ENCODE measurements at places on chromosomes 11 and 22.

DNA sequence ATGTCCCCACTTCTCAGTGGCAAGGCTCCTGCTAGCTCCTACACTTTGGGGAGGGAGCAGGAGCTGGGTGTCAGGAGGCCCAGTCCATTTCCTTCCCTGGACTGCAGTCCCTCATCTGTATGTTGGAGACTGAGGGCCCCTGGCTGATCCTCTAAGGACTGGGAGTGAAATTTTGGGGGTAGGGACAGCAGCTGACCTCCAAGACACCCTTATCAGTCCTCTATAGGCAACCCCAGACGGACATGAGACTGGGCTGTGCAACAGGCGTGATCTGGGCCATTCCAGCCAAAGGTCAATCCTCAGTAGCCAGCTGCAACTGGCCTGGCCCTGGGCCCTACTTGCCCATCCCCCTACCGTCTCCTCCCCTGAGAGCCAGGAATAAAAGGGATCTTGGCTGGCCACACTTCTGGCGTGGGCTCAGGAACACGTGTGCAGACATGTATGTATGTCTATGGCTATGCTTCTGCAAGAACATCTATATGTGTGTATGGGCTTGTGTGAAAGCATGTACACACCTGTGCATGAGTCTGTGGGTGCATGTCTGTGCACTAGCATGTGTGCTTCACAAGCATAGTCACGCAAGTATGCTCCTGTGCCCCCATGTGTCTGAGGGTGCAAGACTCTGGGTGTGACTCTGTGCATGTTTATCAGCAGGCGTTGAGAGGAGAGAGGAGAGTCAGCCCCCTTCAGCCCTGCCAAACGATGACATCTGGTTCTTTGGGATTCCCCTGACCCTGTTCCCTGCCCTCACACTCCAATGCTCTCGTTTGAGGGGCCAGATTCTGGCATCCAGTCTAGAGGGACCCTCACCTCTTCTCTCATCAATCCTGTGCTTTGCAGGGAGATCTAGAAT, 24.6 kb upstream of the DGAT2 start:
- no peak for DNase-seq

GRCh38 chr11:95706974-95707387, 82.6 kb downstream of the FAM76B start:
- no peak for DNase-seq

GRCh38 chr22:20131597-20131858, at the start of gene ZDHHC8:
TSS of gene ZDHHC8 (plus strand) at chr22:20131804. CDS start at chr22:20131948, 144 bp downstream.
- DNase-seq = peak; percentile 66

GRCh38 chr11:117473481-117474091, 145.9 kb downstream of the CEP164 start:
- no peak for DNase-seq

GRCh38 chr11:3855808-3856491, 486 bp downstream of the STIM1 start:
- peak; percentile 63 for DNase-seq

GRCh38 chr11:118958577-118958976, 2.5 kb downstream of the UPK2 start:
- no peak for DNase-seq

DNA sequence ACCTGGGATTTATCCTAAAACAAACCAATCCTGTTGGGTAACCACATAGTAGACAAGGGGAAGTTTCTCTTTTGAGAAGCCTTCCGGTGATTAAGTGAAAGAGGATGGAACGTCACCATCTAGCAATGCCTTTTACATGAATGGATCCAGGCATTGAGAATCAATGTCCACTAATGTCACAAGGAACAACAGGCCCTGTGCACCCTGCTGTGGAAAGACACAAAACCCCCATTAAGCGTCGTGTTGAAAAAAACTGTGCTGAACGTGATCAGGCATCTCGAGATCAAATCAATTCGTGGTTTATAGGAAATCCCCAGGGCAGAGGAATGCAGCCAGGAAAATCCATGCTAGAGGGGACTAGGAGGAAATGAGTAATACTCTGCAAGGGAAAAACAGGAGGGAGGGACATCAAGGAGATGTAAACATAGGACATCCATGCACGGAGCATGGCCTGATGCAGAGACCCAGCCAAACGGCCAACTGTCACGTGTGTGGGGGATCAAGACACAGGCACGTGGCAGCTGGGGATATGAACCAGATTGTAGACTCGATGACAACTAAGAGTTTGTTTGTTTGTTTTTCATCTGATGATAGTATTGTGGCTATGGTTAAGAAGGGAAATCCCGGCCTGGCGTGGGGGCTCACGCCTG, 38.6 kb upstream of the CARS1 start:
- DNase-seq = no peak

GRCh38 chr22:37561212-37562048, 1.1 kb downstream of the CDC42EP1 start:
- DNase-seq = peak; percentile 89

GRCh38 chr11:48083421-48083820, 103.1 kb downstream of the PTPRJ start:
- no peak for DNase-seq

DNA sequence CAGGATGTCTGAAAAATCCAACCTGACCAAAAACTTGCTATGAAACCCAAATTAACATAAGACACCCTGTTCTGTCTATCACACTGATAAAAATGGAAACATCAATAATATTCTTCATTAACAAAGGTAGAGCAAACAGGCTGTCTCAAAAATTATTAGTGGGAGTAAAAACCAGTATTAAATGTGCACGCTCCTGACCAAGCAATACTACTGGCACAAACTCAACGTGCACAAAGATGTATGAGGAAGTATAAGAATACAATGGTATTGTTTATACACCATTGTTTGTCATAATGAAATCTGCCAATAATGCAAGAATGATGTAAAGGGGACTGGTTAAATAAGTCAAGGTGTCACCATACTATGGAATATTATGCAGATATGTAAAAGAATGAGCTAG, 288.5 kb downstream of the MN1 start:
- DNase-seq = no peak

DNA sequence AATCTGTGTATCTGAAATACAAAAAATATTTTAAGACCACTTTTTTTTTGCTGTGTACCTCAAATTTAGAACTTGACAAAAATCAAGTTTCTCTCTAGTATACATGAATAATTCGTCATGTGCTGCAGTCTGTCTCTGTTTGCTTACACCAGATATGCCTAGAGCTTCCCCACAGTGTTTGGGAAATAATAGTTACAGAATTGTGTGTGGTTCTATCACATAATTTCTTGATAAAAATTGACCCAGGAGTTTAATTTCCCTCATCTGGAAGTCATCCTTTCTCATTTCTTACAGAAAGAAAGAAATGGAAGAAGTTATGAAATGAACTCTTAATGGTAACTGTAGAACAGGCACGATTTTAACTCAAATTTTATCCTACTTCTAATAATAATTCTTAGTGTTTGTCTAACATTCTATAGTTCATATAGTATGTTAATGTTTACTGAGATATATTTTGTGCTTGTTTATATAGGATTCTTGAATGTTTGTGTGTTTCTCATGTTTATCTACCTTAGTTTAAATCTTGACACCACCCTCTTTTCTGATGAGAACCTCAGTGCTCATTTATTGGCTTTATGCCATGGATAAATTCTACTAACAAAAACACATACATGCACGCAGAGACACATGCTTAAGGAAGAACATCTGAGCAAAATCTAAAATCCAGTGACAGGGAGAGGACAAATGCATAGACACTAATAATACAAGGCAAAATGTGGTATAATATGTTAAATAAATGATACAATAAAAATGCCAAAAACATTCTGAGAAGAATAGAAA, 61.4 kb upstream of the CTSC start:
- no peak for DNase-seq

DNA sequence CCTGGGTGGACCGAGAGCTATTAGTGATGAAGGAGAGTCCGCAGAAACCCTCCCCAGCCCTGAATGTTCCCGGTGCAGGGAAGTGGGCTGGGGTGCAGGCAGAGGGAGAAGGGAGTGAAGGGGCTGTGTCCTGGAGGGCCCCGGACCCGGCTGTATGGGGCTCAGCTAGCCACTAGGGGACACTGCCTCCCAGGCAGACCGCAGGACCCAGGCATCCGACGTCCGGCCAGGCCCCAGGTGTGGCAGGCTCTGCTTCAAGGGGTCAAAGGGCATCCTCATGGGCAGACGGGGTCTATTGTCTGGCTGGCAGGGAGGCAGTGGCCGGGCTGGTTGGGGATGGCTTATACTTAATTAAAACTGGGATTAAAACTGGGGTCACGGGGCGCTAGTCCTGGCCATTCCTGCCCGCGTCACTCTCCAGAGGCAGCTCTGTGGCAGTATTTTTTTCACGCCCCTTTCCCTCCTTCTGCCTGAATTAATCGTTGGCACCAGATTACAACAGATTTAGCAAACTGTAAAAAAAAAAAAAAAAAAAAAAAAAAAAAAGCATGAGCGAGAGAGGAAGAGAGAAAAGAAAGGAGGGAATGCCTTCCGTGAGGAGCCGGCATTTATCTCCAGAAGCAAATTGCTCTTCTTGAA, 5.1 kb downstream of the FLRT1 start:
- no peak for DNase-seq

GRCh38 chr22:25564979-25565677, 653 bp downstream of the GRK3 start:
- DNase-seq = peak; percentile 53

- DNase-seq = no peak
These were observed 73.3 kb upstream of the PICALM start for GRCh38 chr11:86142170-86142569.

- no peak for DNase-seq
These were observed 71.2 kb downstream of the FBXO7 start for GRCh38 chr22:32545801-32546200.

DNA sequence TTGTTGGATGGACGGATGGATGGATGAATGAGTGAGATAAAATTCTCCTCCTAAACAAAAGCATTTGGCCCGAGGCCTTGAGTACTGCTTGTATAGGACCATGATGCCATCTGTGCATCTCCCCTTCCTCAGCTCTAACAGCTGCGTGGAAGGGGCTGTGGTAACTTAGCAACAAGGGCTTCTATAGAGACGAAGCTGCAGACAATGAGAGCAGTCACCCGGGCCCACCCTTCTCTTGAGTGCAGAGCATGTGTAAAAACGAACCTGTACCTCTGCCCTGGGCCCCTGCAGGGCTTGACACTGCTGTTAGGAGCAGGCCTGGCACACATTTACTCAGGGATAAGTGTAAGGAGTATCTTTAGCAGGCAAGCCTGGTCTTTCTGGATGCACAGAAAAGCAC, 391.5 kb downstream of the CADM1 start:
- DNase-seq = no peak

DNA sequence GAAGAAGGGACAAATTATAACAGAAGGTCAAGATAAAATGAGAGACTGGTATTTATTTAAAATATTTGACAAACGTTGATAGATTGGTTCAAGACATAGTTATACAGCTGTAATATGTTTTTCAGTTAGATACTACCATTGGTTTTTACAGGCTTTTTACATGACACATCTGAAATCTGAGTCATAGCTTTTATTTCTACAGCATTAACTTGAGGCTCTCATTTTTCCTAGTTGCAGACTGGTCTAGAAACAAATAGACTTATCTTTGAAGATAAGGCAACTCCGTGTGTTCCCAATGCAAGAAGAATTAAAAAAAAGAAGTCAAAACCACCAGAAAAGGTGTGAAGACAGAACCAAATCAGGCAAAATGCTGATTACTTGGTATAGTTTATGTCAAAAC, 31.3 kb downstream of the CEP57 start:
- no peak for DNase-seq

GRCh38 chr22:29043906-29044575, 17.6 kb downstream of the C22orf31 start:
- no peak for DNase-seq

GRCh38 chr22:39710380-39711150, 140.0 kb downstream of the CACNA1I start:
- DNase-seq = no peak

DNA sequence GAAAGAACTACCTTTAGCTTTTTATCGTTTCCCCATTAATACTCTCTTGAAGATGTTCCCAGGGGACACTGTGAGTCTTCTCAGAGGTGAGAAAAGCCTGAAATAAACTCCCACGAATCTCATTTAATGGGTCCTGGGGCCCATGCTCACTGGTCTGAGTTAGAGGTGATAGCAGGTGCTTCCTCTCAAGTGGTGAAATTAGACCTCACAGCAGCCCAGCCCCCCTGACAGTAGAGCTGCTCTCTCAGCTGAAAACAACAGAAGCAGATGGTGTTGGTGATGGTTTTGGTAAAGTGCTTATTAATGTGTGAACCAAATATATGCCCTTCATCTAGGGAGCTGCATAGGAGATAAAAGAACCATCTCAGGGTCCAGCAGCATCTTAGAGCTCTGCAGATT, 76.8 kb upstream of the VPREB1 start:
- no peak for DNase-seq

- DNase-seq = no peak
These were observed 53.2 kb downstream of the TRIOBP start for GRCh38 chr22:37749831-37750595.

GRCh38 chr11:105573091-105573490, 36.8 kb upstream of the GRIA4 start:
- no peak for DNase-seq

DNA sequence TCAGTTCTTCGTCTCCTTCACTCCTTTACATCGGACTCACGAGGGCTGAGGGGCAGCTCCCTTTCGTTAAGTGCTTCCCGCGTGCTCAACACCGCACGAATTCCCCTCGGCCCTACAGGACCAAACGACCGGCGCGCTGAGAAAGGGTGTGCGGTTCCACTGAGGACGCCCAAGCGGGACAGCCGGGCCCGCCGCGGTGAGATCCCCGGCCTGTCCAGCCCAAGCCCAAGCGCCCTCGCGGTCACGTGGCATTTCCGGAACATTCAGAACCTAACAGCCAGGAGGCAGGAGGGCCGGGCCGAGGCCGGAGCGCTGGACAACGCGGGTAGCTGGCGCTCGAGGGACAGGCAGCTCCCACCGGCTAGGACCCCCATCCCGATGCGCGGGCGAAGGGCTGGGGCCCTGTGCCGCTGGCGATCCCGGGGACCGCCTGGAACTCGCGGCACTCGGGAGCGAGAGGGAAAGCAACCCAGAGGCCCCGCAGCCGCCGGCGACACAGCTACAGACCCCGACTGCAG, 737 bp upstream of the STIP1 start:
- no peak for DNase-seq

DNA sequence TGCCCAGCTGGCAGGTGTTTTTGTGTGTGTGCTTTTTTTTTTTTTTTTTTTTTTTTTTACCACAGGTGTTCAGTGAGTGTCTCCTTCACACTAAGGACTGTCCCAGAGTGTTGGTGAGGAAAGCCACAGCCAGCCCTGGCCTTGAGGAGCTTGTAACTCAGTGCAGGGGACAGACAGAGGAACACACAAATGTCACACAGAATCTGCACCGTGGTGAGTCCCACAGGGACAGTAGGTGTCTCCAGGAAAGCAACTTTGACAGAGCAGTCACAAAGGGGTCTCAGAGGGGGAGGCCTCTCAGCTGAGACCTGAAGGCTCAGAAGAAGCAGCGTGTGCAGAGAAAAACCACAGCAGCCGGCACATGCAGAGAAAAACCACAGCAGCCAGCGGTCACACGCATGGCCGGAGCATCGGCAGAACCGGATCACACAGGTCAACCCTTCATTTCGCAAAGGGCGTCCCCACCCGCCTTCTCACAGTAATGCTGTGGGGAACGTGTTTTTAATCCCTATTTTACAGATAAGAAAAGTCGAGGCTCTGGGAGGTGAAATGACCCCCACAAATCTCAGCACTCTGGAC, 101.7 kb upstream of the PRR5 start:
- DNase-seq = no peak

GRCh38 chr11:95776859-95777258, 12.7 kb downstream of the FAM76B start:
- no peak for DNase-seq
